Colonic mucosa (tissue), 4 donors: ENCODE measurements at places on chromosomes 6 and 20. TPM values are rescaled to one million over a fixed set of nuclear protein-coding genes. Genes with fewer than 3 reads are reported as not detected.
A peak's percentile ranks its signal among the peaks of the same experiment; 100 is the strongest.

- H3K4me3 ChIP-seq = no peak overlapping the region
- DNase-seq = no peak
- H3K36me3 ChIP-seq = no peaks in the 10 kb centered on the region
- H3K27me3 ChIP-seq = no peaks in the 10 kb centered on the region
- no peak overlapping the region for H3K27ac ChIP-seq
- no peaks in the 10 kb centered on the region for H3K4me1 ChIP-seq
Observed at GRCh38 chr6:39388606-39389483, 66.3 kb upstream of the KCNK16 start.

GRCh38 chr6:145042559-145042958 is 692.8 kb downstream of the EPM2A start:
- H3K4me3 ChIP-seq = no peak overlapping the region
- no peaks in the 10 kb centered on the region for H3K4me1 ChIP-seq
- no peak overlapping the region for H3K27ac ChIP-seq
- DNase-seq = no peak
- H3K27me3 ChIP-seq = no peaks in the 10 kb centered on the region

GRCh38 chr20:46004889-46005473 is 3.7 kb upstream of the MMP9 start:
- DNase-seq = peak; percentile 38
- H3K36me3 ChIP-seq = no peaks in the 10 kb centered on the region
- no peaks in the 10 kb centered on the region for H3K4me1 ChIP-seq
- no peak overlapping the region for H3K27ac ChIP-seq
- peaks cover 4% of the 10 kb centered on the region for H3K27me3 ChIP-seq

DNA sequence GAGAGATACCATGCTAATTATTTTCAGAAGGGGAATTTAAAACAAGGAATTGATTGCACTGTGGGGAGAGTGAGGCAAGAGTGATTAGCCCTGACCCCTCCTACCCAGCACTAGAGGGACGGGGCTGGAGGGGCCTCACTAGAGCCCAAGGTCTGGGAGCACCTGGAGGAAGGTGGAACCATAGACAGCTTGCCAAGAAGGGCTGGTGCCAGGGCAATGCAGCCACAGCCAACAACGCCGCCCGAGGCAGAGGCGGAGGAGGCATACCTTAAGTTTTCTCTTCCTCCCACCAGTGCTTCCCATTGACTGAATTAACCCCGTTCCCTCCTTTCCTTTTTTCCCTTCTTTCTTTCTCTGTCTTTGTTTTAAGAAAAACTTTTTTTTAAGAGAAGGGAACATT is 40.0 kb downstream of the IYD start:
- DNase-seq = no peak
- H3K27ac ChIP-seq = no peak overlapping the region
- H3K4me3 ChIP-seq = no peak overlapping the region
- H3K36me3 ChIP-seq = no peaks in the 10 kb centered on the region
- no peaks in the 10 kb centered on the region for H3K27me3 ChIP-seq

- H3K4me3 ChIP-seq = no peak overlapping the region
- no peak for DNase-seq
- H3K27me3 ChIP-seq = no peaks in the 10 kb centered on the region
- no peaks in the 10 kb centered on the region for H3K4me1 ChIP-seq
- no peaks in the 10 kb centered on the region for H3K36me3 ChIP-seq
Observed at GRCh38 chr6:84687431-84687830, 77.0 kb downstream of the TBX18 start.

- no peaks in the 10 kb centered on the region for H3K4me1 ChIP-seq
- no peaks in the 10 kb centered on the region for H3K27me3 ChIP-seq
- DNase-seq = no peak
- no peak overlapping the region for H3K4me3 ChIP-seq
- H3K36me3 ChIP-seq = no peaks in the 10 kb centered on the region
- H3K27ac ChIP-seq = no peak overlapping the region
Observed at GRCh38 chr6:118565311-118565960, 17.3 kb downstream of the PLN start.

DNA sequence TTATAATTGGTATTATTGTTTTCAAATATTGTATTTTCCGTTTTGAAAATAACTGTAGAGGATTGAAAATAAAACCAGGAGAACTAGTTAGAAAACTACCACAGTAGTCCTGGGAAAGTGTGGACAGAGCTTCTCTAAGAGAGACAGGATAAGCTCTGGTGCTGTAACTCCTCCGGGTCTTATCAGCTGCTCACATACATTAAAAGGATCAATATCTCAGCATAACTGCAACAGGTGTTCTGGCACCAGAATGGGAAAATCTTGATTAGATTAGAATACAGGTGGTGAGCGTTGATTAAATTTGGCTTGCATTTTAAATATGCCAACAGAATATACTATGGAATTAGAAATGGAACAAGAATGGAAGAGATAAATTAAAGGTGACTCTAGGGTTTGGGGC is 1138.9 kb upstream of the ADGRB3 start:
- no peak overlapping the region for H3K27ac ChIP-seq
- no peaks in the 10 kb centered on the region for H3K4me1 ChIP-seq
- no peaks in the 10 kb centered on the region for H3K27me3 ChIP-seq
- H3K36me3 ChIP-seq = no peaks in the 10 kb centered on the region
- DNase-seq = no peak

DNA sequence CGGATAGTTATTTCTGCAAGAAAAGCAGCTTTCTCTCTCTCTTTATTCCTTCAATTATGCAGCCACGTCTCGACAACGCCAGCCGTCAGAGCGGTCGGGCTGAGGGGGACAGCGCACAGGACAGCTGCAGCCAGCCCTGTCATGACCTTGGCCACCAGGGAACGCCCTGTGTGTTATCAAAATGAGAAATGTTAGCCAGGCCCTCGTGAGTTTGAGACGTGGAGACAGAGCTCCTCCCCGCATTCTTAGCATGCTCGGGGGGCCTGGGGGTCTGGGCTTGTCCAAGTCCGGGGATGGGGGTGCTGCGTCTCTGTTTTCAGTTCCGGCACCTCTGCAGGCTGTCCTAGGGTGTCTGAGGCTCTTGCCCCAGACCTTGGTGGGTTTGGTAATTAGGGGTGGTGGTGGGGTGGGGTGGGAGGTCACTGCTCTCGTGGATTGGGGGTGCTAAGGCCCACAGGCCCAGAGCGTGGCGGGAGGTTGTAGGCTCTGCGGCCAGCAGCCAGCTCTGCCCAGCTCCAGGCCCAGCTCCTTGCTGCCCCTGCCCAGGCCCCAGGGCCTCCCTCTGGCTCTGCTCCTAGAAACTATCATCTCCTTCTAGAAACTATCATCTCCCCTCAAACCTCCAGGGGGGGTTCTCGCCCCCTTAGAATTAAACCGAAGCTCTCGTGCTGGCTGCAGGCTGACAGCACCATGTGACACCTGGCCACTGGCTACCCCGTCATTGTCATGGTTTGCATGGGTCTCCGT is 54.3 kb upstream of the GATA5 start:
- no peaks in the 10 kb centered on the region for H3K36me3 ChIP-seq
- no peak for DNase-seq
- no peak overlapping the region for H3K4me3 ChIP-seq
- H3K27me3 ChIP-seq = no peaks in the 10 kb centered on the region
- no peaks in the 10 kb centered on the region for H3K4me1 ChIP-seq
- no peak overlapping the region for H3K27ac ChIP-seq

DNA sequence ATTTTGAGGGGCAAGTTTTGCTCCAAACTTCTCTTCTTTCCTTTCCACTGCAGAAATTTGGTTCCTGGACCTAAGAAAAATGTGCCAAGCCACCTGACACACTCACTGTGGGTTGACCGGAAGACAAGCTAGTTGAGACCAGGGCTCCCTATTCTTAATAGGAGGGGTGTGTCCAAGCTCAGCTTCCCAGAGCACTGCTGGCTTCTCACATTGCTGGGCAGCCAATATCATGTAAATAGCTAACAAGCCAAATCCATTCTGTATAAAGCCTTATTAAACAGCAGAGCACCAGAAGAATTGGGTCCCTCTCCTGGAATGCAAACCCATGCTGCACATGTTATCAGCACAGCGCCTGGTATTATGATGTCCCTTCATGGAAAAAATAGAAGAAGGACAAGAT is 17.0 kb upstream of the SAMD3 start:
- H3K4me3 ChIP-seq = no peak overlapping the region
- H3K27ac ChIP-seq = no peak overlapping the region
- H3K27me3 ChIP-seq = no peaks in the 10 kb centered on the region
- DNase-seq = no peak

DNA sequence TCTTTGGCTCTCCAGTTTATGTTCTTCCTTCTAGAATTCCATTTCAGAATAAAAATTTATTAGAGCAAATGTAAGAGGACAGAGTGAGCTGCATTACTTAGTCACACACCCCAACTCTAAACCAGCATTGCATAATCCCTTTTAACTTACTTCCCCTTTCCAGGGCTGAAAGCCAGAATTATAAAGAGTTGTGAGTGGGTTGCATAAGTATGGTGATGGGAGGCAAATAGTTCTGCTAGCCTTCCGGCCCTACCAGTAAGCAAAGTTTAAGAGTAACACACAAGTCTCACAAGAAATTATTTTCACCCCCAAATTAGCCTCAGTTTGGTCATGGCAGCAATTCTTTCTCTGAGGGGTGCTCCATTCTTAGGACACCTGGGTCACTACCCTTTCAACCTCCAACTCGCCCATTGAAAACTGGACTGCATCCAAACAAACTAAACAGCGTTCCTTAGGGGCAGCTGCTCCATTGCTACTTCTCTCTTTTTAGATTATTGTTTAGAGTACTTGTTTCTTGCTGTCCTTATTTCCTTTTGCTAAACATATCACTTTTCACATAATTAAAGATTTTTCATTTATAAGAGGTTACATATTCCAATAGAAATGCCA is 1.6 kb downstream of the KIAA0408 start:
- H3K4me1 ChIP-seq = no peaks in the 10 kb centered on the region
- no peaks in the 10 kb centered on the region for H3K27me3 ChIP-seq
- no peak overlapping the region for H3K27ac ChIP-seq
- no peaks in the 10 kb centered on the region for H3K36me3 ChIP-seq

- H3K4me1 ChIP-seq = no peaks in the 10 kb centered on the region
- no peaks in the 10 kb centered on the region for H3K27me3 ChIP-seq
- no peak for DNase-seq
- no peak overlapping the region for H3K27ac ChIP-seq
Observed at GRCh38 chr6:79269877-79270276, 35.4 kb upstream of the HMGN3 start.

DNA sequence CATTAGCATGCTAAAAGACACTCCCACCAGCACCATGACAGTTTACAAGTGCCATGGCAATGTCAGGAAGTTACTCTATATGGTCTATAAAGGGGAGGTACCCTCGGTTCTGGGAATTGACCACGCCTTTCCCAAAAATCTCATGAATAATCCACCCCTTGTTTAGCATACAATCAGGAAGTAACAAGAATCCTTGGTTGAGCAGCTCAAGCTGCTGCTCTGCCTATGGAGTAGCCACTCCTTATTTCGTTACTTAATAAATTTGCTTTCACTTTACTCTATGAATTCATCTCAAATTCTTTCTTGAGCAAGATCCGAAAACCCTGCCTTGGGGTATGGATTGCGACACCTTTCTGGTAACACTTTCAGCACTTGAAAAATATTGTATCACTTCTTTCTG is 243.0 kb downstream of the BMP2 start:
- H3K27ac ChIP-seq = no peak overlapping the region
- no peak overlapping the region for H3K4me3 ChIP-seq
- DNase-seq = no peak
- H3K4me1 ChIP-seq = no peaks in the 10 kb centered on the region
- H3K27me3 ChIP-seq = no peaks in the 10 kb centered on the region
- no peaks in the 10 kb centered on the region for H3K36me3 ChIP-seq

GRCh38 chr6:157764178-157765068 is 58.6 kb upstream of the SNX9 start:
- H3K27ac ChIP-seq = peak overlapping the region; percentile 89
- H3K4me3 ChIP-seq = no peak overlapping the region
- no peaks in the 10 kb centered on the region for H3K27me3 ChIP-seq

GRCh38 chr6:43278524-43279078 is 19.5 kb upstream of the SLC22A7 start:
- H3K27me3 ChIP-seq = no peaks in the 10 kb centered on the region
- H3K4me3 ChIP-seq = no peak overlapping the region
- DNase-seq = peak; percentile 78
- H3K27ac ChIP-seq = peak overlapping the region; percentile 88
- no peaks in the 10 kb centered on the region for H3K36me3 ChIP-seq

DNA sequence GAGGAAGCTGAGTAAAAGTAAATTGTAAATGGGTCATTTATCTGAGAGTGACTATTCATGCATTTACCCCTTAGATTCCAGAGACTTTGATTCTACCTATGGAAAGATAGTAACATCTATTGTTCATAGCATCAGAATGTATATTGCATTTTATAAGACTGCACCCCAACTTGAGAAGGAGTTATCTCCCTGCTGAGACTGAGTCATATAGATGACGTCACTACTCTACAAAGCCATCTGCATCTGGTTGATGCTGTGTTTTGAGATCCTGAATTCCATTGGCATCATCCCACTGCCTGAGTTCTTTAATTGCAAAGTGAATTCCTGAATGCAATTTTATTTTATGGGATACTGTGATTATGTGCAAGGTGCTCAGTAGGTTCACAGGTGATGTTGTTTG is 444.0 kb upstream of the SLC35B3 start:
- H3K4me3 ChIP-seq = no peak overlapping the region
- no peak overlapping the region for H3K27ac ChIP-seq
- no peaks in the 10 kb centered on the region for H3K36me3 ChIP-seq
- H3K27me3 ChIP-seq = no peaks in the 10 kb centered on the region

GRCh38 chr6:167122041-167122826 is 662 bp upstream of the CCR6 start:
- no peaks in the 10 kb centered on the region for H3K36me3 ChIP-seq
- H3K27me3 ChIP-seq = no peaks in the 10 kb centered on the region
- peak overlapping the region; percentile 11 for H3K27ac ChIP-seq
- no peak for DNase-seq
- H3K4me3 ChIP-seq = no peak overlapping the region

DNA sequence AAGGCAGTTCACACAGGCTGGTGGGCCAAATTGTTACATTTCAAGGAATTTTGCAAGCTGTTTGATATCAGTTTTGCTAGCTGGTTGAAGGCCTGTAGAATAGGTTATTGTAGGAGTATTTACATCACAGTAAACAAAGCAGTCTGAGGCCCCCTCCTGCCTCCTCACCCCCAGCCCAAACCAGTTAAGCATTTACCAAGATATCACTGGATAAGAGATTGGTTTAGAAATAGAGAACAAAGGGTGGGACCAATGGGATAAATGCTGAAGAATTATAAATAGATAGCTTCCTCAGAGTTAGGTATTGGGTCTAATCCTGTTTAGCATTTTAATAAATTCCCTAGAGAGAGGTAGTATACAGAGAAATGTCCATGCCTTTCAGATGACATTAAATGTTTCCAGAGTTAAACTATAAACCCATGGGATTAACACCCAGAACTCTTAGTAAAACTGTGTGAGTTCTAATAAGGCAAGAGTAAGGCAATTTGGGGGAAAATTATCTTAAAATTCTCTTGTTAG is 2.3 kb upstream of the PHACTR2 start:
- H3K4me1 ChIP-seq = no peaks in the 10 kb centered on the region
- H3K27ac ChIP-seq = no peak overlapping the region
- H3K27me3 ChIP-seq = no peaks in the 10 kb centered on the region
- H3K36me3 ChIP-seq = no peaks in the 10 kb centered on the region
- no peak overlapping the region for H3K4me3 ChIP-seq
- DNase-seq = no peak

The SLC17A2 gene
- not detected for total RNA-seq

The DAAM2 gene
- total RNA-seq = 3.6 TPM

The RAET1L gene
- total RNA-seq = 3.2 TPM

The FOXF2 gene
- 8.4 TPM for total RNA-seq

The PAK5 gene
- total RNA-seq = 0.07 TPM

The POU3F2 gene
- total RNA-seq = not detected

The EYA2 gene
- total RNA-seq = 16.8 TPM

The CRISP2 gene
- total RNA-seq = not detected

The TNXB gene
- total RNA-seq = 7.3 TPM

The LAMA2 gene
- 3.6 TPM for total RNA-seq

The DLK2 gene
- total RNA-seq = 0.22 TPM
